ENCODE measurements at places on chromosomes 16 and 17.

- DNase-seq = no peak
Observed at GRCh38 chr17:69810326-69810965, 264.6 kb upstream of the KCNJ16 start.

- DNase-seq = no peak
Observed at GRCh38 chr16:29898804-29899515, 390 bp downstream of the SEZ6L2 start.

GRCh38 chr16:57783116-57783515 is 19.2 kb downstream of the KIFC3 start:
- DNase-seq = no peak

- no peak for DNase-seq
Observed at GRCh38 chr17:79866791-79867518, 27.7 kb upstream of the CBX4 start.

DNA sequence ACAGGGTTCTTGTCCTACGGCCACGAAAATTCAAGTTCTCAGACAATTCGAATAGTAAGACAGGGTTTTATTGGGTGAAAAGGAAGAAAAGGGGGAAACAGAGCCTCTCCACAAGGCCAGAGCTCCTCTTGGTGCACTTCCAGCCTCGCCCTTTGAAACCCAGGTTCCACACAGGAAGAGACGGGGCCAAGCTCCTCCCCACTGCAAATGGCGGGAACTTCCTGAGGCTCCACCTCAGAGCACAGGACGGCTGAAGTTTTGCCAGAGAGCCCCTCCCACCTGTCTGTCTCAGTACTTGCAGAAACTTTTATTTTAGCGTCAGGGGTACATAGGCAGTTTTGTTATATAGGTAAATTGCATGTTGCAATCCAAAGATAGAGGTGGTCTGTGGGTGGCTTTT is 165.7 kb upstream of the CDH8 start:
- DNase-seq = no peak

- no peak for DNase-seq
Observed at GRCh38 chr17:68748381-68748780, 147.2 kb upstream of the FAM20A start.

Data from stimulated activated CD4-positive, alpha-beta T cell treated with anti-CD3 and anti-CD28 coated beads, Interleukin-15, amount 100 ng/mL, for 1 hour (primary cell).